ENCODE measurements at places on chromosomes 16 and 17. TPM values are rescaled to one million over a fixed set of nuclear protein-coding genes. Genes with fewer than 3 reads are reported as not detected.

FBXL19 gene
- 8.2 TPM for total RNA-seq

ADAP2 gene
- total RNA-seq = 2.0 TPM

MFSD6L gene
- not detected for total RNA-seq

PTX4 gene
- total RNA-seq = not detected

GDPD1 gene
- 2.3 TPM for total RNA-seq

All from smooth muscle cell of the coronary artery (primary cell).